NCI-H510A (cell line): ENCODE measurements at places on chromosomes 1 and 21.

DNA sequence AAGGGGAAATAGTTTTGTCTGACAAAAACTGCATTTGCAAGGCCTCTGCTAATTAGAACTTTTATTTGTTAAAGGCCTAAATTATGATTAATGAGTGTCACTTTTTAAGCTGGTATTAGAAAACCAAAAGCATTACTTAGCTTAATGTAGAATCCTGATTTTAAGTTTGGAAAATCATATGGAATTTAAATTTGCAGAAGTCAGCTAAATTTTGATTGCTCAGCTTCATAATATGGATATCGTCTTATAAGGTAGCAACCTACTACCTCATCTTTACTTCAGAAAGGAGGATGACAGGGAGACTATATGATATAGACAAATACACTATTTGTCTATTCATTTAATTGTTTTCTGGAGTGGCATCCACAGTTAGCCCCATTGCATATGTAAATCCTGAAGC, 114.0 kb downstream of the USP25 start:
- no peak for DNase-seq

DNA sequence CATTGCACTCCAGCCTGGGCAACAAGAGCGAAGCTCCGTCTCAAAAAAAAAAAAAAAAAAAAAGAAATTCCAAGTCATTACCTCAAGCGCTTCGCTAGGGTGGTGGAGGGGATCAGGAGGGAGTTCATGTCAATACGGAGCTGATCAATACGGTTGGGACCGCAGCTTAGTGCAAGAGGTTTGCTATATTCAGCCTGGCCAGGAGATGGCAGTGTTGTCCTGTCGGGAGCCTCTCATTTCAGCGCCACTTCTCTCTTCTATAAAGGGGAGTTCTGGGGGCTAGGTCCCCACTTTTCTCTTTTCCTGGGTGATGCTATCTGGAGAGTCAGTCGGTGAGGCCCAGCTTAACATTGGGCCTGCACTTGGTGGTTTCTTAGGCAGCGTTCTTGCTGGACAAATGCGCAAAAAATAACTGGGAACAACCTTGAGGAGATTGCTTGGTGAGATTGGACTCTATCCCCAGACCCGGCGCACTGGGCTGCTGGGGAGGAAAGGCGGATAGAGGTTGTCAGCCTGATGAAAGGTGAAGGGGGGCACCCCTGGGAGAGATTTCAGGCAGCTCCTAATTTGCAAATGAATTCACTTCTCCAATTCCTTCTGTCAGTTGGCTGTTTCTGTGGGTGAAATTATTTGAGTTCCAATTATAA, 40.4 kb downstream of the KIAA0040 start:
- DNase-seq, result no peak

DNA sequence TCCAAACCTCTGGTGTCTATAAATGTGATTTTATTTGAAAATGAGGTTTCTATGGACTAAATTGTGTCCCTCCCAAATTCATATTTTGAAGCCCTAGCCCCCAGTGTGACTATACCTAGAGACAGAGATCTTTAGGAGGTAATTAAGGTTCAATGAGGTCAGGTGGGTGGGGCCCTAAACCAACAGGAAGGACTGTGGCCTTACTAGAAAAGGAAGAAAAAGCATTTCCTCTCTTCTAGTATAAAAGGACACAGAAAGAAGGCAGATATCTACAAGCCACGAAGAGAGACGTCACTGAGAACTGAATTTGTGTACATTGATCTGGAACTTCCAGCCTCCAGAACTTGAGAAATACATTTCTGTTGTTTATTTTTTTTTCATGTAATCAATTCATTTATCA, 123.1 kb upstream of the RUNX1 start:
- no peak for DNase-seq

GRCh38 chr1:33696311-33696710, 167.6 kb upstream of the HMGB4 start:
- DNase-seq, result no peak

DNA sequence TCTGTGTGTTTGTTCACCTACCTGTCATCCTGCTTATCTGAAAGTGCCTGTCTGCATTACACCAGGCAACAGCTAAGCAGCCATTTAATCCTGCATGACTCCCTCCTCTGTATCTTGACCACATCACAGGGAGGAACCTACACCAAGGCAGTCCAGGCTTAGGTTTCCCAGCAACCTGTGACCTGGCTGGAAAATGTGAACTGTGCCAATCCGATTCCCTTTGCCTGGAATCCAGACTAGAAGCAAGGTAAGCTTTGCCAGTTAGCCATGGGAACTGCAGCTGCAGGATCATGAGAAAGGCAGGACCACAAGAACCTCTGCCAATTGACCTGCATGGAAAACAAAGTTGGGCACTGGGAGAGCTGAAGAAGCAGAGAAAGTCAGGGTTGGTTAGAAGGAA, 6.3 kb upstream of the ATP1B1 start:
- DNase-seq, result no peak

DNA sequence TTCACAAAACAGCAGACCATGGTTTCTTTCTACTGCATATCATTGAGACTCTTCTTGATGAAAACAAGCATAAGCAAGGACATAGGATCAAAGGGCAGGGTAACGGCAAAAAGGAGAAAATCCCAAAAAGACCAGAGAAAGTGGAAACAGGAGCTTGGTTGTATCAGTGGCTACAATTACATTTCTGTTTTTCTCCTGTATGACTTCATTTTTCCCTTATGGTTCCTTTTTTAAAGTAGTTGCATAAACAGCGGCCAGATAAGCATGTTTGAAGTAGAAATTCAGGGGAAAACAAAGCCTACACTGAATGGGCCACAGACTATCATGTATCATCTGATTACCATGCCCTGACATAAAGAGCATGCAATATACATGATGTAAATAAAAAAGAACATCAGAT, 4.6 kb downstream of the EGLN1 start:
- no peak for DNase-seq

DNA sequence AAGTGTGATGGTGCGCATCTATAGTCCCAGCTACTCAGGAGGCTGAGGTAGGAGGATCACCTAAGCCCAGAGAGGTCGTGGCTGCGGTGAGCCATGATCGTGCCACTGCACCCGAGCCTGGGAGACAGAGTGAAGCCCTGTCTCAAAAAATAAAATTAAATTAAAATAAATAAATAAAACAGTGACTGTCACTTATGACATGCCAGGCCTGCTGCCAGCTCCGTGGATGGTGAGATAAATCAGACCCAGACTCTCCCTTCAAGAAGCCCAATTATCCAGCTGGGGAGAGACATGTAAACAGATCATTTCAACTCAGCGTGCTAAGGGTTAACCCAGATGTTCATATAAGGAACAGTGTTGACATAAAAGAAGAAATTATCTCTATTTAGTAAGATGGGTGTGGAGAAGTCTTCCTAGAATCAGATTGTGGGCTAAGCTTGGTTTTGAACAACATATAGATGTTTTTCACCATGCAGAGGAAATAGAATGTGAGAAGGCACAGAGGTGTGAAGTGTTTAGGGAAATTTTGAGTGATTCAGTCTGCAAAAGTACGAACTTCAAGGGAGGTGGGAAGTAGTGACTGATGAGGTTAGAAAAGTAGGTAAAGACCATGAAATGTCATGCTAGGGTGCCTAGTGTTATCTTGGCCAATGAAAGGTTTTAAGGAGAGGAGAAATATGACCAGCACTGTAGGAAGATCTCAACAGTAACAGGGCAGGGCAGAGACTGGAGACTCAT, 18.3 kb downstream of the YARS1 start:
- no peak for DNase-seq

DNA sequence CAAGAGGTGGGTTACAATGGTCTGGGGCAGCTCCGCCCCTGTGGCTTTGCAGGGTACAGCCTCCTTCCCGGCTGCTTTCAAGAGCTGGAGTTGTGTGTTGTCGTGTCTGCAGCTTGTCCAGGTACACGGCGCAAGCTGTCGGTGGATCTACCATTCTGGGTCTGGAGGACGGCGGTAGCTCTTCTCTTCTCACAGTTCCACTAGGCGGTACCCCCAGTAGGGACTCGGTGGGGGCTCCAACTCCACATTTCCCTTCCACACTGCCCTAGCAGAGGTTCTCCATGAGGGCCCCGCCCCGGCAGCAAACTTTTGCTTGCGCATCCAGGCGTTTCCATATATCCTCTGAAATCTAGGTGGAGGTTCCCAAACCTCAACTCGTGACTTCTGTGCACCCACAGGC, 12.3 kb upstream of the CDCP2 start:
- DNase-seq, result no peak

DNA sequence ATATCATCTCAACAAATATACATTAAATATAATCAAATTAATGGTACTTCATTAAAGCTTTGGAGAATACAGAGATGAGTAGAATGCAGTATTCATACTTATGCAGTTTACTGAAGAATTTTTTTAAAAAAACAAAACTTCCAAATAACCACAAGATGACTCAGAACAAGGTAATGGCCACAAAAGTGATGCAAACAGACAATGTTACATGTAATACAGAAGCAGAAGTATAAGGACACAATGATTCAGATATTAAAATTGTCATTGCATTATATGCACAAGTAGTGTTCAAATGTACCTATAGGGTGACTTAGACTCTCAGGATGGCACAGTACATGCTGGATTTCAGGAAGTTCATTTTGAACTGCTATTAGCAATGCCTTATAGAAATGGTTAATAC, 227.2 kb upstream of the ST6GALNAC5 start:
- no peak for DNase-seq

DNA sequence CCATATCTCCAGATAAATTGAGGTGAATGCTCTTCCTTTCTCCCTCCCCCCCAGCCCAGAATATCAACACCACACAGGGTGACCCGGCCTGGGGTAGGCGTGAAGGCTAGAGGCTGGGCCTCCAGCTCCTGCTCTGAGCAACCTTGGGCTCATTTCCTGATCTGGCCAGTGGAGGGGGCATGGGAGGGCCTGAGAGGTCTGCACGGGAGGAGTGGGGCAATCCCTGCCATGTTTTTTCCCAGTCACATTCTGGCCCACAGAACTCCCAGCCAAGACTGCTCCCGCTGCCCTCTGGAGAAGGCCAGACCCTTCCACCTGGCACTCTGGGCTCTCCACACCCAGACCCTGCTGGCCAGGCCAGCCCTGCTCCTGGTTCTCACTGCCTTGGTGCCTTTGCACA, 3.9 kb downstream of the CLDN19 start:
- no peak for DNase-seq

GRCh38 chr1:89527750-89528381, 3.2 kb downstream of the LRRC8B start:
- no peak for DNase-seq

DNA sequence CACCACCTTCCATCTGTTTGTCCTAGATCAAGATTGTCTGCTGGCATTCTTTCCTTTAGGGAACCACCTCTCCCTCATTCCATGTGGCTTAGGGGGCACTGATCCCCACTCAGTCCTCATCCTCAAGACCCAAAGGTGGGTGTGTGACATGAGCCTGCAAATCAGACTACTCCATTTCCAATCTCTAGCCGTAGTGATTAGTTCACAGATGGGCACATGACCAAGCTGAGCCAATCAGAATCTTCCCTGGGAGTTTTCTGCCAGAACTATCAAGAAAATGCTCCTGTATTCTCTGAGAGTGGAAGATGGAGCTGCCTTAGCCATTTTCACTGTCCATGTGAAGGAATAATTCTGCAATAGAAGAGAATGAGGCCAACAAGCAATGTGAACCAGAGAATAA, 19.3 kb upstream of the PTPRF start:
- no peak for DNase-seq
